CD14-positive monocyte (primary cell): ENCODE measurements at places on chromosomes 16 and 17. TPM values are rescaled to one million over a fixed set of nuclear protein-coding genes. Genes with fewer than 3 reads are reported as not detected.

DNA sequence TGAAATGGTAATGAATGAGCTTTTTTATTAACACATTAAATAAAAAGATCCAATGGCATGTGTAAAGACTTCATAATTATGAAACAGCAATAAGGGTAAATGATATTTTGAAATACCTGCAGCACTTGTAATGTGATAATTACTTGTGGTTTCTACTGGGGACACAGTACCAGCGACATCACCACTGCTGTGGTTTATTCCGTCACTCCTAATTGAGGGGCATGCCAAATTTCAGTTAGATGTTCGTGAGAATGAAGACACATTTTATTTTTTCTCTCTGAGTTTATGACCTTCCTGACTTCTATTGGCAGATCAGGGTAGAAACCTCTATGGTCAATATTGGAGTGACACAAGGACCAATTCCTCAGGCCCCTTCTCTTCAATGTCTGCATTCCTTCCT, 131.9 kb upstream of the XYLT1 start:
- no peak for DNase-seq

DNA sequence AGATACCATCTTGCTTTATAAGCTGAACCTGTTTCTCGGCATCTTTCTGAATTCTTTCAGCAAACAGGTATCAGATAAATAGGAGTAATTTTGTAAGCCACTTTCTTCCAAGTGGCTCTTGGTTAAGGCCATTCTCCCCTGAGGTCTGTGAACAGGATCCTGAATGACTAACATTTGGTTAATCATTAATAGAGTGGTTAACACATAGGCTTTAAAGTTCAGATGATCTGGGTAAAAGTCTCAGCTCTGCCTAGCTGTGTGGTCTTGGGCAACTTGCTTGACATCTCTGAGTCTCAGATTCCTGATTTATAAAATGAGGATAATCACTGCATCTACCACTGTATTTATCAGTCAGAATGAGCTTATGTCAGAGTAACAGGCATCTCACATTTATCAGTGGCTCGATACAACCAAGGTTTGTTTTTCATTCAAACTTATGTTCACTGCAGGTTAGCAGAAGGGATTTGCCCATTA, 44.4 kb upstream of the ANKFN1 start:
- DNase-seq: no peak

Gene MYO15A
- 0.31 TPM for polyA plus RNA-seq

Gene PRAC2
- not detected for polyA plus RNA-seq

- DNase-seq: no peak
These were observed 3.6 kb upstream of the KRTAP3-1 start for GRCh38 chr17:41012326-41013120.

DNA sequence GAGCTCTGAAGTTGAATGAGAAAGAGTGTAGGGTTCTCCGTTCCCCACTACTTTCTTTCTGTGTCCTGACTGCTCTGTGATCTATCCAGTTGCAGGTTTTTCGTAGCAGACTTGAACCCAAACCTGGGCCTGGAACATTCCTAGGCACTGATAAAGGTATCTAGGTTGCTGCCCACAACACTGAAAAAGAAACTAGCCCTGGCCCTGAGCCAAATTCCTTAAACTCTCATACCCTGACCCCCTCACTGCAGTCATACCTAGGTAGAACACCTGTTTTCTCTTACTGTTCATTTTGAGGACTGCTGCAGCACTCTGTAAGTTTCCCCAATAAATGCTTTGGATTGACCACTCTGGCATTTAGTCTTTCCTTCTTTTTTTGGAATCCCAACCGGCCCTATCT, 5.4 kb downstream of the HYDIN start:
- DNase-seq: no peak
